Activated CD4-positive, alpha-beta T cell treated with anti-CD3 and anti-CD28 coated beads, Interleukin-10, Interleukin-2, amounts not matched to agents 100 ng/mL and 50 ng/mL, durations not matched to agents 16 hours and 8 hours (primary cell): ENCODE measurements at places on chromosomes 1 and 21.

DNA sequence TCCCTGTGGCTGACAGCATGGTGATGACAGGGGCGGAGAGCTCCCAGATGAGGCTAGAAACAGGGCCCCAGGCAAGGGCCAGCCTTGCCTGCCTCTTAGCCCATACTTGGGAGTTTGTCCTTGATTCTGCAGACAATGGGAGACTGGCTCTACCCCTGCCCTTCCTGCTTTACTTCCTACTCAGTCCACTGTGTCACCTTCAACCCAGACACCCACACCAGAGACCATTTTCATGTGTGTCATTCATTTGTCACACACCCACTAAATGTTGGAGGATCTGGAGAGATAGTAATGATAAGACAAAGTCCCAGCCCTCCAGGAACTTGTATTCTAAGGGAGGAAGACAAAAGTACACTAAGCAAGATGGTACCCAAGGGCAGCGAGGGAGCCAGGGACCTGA is 43.7 kb downstream of the SYT6 start:
- DNase-seq: no peak

GRCh38 chr1:56045062-56045461 is 534.3 kb downstream of the PLPP3 start:
- DNase-seq: no peak

- DNase-seq: peak; percentile 71
These were observed 32.9 kb downstream of the DUSP10 start for GRCh38 chr1:221708987-221709386.

DNA sequence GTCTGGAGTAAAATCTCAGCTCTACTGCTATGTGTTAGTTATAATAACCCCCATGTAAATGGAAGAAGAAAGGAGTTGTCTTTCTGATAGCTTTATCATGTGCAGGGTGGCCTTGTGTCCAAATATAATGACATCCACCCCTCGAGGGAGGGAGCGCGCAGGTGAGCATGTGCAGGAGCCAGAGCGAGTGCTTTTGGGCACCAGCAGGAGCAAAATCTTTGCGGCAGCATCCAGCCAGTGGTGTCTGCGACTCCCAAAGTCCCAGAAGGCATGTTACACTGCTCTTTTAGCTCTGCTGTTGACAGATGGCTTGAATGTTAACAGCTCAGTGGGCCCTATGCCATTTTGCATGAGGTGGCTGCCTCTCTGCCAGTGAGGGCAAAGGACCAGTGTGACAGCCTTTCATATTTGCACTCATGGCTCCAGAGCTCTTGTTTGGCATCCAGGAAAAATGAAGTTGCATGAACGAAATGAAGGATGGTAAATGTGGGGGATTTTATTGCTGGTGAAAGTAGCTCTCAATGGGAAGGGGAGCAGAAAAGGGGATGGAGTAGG is 146.7 kb downstream of the HMCN1 start:
- DNase-seq: no peak

GRCh38 chr1:193402037-193402436 is 215.6 kb upstream of the B3GALT2 start:
- DNase-seq: no peak

DNA sequence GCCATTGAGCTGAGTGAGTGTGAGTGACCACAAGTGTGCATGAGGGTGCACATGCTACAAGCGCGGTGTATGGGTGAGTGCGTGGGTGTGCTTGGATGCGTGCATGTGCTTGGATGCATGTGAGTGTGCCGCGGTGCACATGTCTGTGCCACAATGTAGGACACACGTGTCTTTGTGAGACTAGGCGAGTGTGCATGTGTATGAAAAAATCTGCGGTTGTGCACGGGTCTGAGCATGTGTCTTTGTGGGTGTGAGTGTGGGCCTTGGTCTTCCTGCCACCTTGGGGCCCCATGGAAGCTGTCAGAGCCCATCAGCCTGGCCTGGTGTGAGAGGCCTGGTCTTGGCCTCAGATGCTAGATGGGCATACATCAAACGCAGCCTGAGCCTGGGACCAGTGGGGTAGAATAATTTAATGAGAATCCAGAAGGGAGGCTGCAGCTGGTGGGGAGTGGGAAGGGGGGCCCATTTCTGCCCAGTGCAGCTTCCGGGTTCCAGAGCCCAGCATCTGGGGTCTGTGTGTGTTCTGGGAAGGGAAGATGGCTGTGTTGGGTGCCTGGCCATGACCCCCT is 103.9 kb upstream of the SLC2A1 start:
- DNase-seq: no peak

- no peak for DNase-seq
These were observed 19.4 kb downstream of the PSEN2 start for GRCh38 chr1:226889616-226890330.

- DNase-seq: no peak
These were observed 51.5 kb downstream of the ACOT7 start for GRCh38 chr1:6342056-6342455.

DNA sequence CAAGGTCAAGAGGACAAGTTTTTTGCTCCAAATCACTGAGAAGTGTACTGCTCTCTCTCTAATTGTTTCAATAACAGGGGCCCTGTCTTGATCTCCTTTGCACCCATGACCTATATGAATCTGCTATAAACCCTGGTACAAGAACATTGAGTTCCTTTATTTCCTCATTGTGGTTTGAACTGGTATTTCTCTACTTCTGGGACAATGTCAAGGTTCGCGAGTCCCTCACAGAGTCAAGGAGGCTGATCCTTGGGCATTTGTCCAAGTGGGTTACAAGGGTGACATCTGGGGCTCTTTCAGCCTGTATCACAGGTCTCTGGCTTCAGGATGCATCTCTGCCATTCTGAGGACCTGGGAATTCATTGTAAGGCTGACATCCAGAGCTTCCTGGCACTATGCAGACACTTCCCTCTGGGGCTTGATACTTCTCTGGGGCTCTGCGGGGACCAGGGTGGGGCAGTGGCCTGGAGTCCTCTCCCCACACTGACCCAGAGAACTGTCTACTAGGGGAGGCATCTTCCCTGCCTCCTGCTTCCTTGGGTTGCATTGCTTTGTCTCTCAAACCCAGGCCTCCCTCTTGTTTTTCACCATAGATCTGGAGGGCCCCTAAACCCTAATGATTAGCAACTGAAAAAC is 22.5 kb upstream of the ZNF648 start:
- no peak for DNase-seq

DNA sequence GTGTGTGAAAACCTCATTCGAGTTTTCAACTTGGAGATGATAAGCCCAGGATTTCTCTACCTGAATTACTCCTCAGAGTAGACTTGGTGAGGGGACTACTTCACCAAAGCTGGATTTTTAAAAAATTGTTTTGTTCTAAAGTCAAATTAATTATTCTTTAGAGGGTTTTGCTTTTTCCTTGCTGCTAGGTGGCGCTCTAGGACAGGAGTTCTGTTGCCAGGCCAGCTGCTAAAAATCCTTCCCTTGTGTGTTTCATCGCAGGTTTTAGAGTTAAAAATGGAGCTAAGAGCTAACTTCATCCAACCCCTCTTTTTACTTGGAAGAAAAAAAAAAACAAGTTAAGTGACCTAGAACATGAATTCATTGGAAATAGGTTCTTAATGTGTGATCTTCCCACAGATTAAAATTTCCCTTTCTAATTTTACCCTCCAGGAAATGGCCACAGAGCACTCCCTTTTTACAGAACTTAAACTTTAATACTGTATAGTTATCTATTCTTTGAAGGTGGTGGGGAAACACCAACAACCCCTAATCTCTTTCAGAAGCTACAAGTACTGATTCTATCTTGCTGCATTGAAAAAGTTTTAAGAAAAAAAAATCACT is 36.7 kb upstream of the FAM163A start:
- DNase-seq: peak; percentile 56

GRCh38 chr1:20405051-20405754 is 80.8 kb downstream of the CAMK2N1 start:
- DNase-seq: no peak

- no peak for DNase-seq
These were observed 84.2 kb downstream of the SH3GLB1 start for GRCh38 chr1:86788300-86789206.

DNA sequence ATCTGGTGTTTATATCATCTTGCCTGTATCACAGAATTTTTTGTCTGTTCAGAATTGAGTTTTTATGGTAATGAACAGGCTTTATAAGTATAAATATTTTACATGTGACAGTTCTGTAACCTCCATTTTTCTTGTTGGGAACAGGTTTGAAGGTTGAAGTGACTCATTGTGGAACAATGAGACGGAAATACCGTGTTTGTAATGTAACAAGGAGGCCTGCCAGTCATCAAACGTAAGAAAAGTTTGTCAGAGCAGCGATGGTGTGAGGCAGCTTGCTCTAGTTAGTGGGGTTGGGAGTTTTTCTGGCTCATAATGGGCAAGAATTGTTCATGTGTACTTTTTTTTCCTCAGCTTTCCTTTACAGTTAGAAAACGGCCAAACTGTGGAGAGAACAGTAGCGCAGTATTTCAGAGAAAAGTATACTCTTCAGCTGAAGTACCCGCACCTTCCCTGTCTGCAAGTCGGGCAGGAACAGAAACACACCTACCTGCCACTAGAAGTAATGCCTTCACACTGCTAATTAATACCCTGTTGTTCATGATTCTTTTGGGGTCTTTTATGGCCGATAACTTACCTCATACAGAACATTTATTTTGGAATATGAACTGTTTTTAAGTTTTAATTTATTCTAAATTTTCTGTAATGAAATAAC is 75.2 kb upstream of the TEKT2 start:
- peak; percentile 45 for DNase-seq

DNA sequence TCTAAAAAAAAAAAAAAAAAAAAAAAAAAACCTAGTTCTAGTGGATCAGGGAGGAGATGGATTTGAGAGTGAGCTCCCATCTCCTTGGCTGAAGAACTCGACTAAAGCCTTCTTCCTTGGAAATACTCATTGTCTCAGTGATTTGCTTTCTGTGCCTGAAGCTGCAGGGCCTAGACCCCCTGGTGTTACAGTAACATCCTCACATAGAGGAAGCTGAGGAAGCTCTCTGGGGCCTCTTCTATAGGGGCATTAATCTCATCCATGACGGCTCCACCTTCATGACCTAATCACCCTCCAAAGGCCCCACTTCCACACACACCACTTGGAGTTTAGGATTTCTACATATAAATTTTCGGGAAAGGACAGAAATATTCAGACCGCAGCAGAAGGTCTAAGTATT is 95.9 kb upstream of the ETS2 start:
- no peak for DNase-seq

DNA sequence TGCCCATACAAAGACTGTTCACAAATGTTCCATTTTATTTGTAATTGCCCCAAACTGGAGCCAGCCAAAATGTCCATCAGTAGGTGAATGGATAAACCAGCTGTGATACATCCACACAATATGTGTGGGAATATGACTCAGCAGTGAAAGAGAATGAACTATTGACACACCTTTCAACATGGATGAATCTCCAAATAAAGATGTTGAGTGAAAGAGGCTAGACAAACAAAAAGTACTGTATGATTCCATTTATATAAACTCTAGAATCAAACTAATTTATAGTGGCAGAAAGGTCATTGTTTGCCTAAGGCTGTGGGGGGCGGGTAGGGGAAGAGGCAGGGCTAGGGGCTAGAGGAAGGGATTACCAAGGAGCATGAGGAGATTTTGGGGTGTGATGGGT is 4.5 kb downstream of the DHCR24 start:
- no peak for DNase-seq

DNA sequence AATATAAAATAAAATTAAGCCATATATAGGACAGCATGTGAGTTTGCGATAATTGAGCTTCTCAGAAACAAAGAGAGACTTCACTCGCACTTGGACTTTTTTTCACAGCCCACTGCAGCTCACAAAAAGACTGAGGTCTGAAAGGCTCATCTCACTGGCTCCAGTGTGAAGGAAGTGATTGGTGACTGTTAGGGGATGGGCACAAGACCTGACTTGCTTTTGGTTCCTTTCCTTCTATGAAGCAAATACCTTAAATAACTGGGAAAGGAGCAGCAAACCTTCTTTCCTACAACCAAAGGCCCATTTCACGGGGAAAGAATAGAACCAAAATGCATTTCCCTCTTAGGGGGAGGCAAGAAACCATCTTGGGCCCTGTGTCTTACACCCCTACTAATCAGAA is 13.1 kb upstream of the TTLL7 start:
- DNase-seq: no peak

- DNase-seq: no peak
These were observed 267.8 kb downstream of the C1orf94 start for GRCh38 chr1:34444516-34444915.

DNA sequence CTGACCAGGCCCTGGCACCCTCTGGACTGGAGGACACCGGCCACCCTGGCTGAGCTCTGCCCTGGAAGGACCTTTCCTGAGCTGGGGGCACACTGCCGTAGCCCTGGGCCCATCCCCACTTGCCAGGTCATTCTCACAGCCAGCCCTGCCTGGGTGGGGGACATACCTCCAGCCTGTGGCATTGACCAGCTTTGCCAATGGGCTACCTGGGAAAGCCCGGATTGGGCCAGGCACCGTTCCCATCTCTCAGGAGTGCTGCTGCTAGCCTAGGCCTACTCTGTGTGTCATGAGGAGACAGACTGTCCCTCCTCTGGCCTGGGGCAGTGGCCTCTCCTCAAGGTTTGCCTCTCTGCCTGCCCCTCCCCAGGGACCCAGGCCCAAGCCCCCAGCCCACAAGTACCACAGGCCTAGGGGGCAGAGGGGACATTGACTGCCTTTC is 40.0 kb downstream of the COQ8A start:
- no peak for DNase-seq

DNA sequence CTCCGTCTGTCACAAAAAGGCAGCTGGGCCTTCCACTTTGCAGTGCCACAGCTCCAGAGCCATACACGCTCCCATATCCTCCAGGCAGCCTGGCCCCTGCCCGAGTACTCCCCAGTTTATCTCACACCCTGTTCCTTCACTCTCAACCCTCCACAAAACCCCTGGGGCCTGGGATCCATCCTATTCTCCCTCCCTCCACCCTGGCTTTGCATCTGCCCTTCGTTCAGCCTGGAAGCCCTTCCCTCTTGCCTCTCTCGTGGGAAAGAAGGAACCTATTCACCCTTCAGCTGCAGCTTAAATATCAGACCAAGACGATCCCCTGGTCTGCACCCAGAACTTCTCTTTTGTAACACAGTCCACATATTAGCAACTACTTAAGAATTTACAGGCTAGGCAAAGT is 56.7 kb downstream of the CAMK2N1 start:
- no peak for DNase-seq

DNA sequence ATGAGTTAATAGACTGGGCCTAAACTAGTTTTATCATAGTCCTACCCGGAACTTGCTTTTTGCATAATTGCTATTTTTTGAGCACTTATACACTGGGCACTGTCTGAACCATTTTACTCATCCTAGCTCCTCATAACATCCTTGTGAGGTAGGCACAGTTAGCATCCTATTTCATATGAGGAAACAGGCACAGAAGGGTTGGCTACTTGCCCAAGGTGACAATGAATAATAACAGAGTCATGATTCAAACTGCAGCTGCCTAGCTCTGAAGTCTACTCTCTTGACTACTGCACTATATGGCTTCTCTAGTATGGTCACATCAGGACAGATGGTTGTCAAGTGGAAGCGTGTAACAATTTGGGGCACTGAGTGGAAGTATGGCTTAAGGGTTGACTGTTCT is 18.2 kb upstream of the RC3H1 start:
- no peak for DNase-seq

- no peak for DNase-seq
These were observed 432.3 kb downstream of the PTPRU start for GRCh38 chr1:29668551-29669157.
